ENCODE measurements at places on chromosomes 7 and 10. TPM values are rescaled to one million over a fixed set of nuclear protein-coding genes. Genes with fewer than 3 reads are reported as not detected.

Gene FFAR4
- total RNA-seq: not detected

Gene PAPSS2
- 147 TPM for total RNA-seq

Gene H2BK1
- not detected for total RNA-seq

Gene VGF
- 0.14 TPM for total RNA-seq

Gene COBL
- 0.09 TPM for total RNA-seq

Gene OR6B1
- not detected for total RNA-seq

Gene CPA2
- total RNA-seq: not detected

Gene RSPH10B2
- 0.14 TPM for total RNA-seq

Gene ADAM8
- 0.71 TPM for total RNA-seq

Measured in smooth muscle cell of bladder (primary cell).